ENCODE measurements at places on chromosomes 12 and 14. TPM values are rescaled to one million over a fixed set of nuclear protein-coding genes. Genes with fewer than 3 reads are reported as not detected.

DNA sequence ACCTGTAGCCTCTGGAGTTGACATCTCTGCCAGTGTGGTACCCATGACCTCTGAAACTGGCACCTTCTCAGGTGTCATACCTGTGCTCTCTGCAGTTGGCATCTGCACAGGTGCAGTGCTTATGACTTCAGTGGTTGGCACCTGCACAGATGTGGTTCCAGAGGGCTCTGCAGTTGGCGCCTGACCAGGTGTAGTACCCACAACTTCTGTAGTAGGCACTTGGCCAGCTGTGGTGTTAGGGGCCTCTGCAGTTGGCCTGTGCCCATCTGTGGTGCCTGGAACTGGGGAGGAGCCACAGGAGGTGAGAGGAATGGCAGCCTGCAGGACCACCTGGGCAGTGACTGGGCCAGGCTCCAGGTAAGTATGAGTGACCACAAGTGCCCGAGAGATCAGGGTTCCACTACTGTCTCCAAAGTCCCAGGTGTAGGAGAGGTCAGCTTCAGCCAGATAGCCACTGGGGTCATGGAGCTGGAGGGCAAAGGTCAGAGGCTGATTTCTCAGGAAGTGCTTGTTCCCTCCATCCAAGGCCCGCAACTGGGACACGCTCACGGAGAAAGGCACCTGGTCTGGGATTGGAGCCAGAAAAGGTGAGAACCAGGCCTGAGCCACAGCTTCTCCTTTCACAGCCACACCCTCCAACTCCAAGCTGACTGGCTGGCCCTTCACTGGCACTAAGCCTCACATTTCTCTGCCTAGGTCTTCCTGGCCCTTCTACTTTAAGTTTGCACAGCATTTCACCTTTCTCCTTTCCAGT is 8.6 kb downstream of the PMEL start:
- no peak for DNase-seq

GRCh38 chr14:92926180-92926845 is 3.4 kb downstream of the CHGA start:
- DNase-seq, result no peak

DNA sequence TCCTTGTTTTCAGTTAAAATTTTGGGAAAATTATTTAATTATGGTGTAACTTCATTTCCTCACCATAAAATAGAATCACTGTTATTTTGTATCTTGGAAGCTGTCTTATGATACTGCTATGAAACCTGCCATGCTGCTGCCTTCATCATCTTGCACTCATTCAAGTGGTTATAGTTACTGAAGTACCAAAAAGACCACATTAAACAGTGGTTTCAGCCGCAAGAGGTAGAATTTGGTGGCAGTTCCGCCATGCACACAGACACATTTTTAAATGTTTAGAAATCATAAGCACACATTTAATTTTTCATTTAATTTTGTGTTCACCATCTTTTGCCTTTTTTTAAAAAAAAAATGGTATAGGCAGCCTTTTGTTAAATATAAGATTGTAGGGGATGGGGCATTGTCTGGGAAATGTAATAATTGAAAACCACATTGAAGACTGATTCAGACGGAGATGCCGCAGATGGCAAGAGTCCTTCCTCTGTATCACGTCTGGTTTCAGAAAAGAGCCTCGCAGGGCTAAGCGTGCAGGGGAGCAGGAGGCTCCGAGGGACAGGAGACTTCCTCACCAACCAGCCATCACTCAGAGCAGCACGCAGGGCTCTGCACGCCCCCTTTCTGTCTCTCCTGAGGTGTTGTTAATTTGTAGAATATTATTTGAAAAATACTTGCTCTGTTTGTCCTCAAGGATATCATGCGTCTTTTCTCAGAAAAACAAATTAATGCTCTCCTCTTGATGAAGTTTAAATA is 115.2 kb upstream of the PELI2 start:
- no peak for DNase-seq

- DNase-seq, result no peak
Observed at GRCh38 chr12:88904705-88905104, 324.4 kb upstream of the KITLG start.

DNA sequence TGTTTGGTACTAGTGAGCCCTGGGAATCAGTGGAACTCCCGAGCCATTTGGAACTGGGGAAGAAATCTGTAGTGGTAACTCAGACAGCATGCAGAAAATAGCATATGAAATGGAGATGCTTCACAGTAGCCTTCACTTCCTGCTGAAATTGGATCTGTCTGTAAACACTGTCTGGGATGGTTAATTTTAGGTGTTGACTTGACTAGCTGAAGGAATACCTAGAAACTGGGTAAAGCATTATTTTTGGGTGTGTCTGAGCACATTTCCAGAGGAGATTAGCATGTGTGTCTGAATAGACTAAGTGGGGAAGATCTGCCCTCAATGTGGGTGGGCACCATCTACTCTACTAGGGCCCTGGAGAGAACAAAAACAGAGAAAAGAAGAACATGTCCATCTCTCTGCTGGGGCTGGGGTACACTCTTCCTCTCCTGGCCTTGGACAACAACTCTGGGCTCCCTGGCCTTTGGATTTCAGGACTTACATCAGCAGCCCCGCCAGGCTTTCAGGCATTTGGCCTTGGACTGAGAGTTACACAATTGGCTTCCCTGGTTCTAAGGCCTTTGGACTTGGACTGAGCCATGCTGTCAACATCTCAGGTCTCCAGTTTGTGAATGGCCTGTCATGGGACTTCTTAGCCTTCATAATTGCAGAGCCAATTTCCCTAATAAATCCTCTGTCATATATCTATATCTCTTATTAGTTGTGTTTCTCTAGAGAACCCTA is 14.0 kb upstream of the CRADD start:
- DNase-seq, result no peak

GRCh38 chr12:47819896-47820630 is at the start of gene HDAC7:
Gene HDAC7, minus strand, starts transcription at chr12:47819903. Its CDS starts 118 bp downstream, at chr12:47819785.
- DNase-seq, result peak; percentile 50

- no peak for DNase-seq
Observed at GRCh38 chr12:65662590-65662989, 161.7 kb upstream of the HMGA2 start.

GRCh38 chr14:50612806-50613205 is 52.9 kb downstream of the ATL1 start:
- no peak for DNase-seq

The RNASE7 gene
- total RNA-seq, result not detected

The ASIC1 gene
- total RNA-seq, result 25.1 TPM

All from spinal cord (tissue), 10 donors.